ENCODE measurements at places on chromosomes 5 and 9. TPM values are rescaled to one million over a fixed set of nuclear protein-coding genes. Genes with fewer than 3 reads are reported as not detected.

DNA sequence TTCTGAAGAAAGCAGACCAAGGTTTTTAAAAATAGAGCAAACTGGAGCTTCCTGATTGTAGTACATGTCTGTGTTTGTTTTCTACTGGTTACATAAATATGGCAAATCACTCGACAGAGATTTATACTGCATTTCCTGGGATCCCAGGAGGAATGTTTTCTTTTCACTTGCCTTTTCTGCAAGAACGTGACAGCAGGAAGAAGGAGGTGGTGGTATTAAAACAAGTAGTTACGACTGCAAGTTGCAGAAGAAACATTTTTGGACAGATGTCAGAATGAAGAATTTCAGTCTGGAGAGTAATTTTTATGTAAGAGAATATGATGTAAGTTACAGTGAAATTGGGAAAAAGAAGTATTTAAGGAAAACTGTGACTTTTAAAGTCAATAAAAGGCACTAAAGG, 253.7 kb upstream of the NFIL3 start:
- DNase-seq: no peak

Gene GRXCR2
- not detected for total RNA-seq

DNA sequence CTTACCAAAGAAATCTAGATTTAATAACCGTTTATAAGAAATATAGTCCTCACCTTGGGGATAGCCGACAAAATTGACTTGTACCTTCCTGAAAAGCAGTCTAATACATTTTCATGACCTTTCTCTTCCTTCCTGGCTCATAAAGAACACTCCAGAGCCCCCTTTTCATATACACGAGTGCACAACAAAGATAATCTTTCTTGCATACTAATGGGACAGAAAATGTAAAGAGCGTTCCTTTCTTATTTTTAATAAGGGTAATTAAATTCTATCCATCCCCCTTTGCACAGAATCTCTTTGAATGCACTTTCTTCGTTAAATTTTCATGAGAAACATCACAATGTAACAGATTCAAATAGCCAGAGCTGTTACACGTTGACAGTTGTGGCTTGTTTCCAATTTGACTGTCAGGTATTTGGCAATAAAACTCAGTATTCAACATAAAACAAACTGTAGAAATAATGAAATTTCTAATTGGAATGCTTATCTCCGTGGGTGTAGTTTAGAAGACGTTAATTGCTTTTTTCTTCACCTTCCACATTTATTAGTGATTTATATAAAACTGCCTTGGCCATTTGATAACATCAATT, 732.3 kb upstream of the DMAC1 start:
- no peak for DNase-seq

- no peak for DNase-seq
Measured at GRCh38 chr9:78775211-78775610, 478.3 kb downstream of the PSAT1 start.

GRCh38 chr5:133192716-133193115, 140.9 kb downstream of the HSPA4 start:
- DNase-seq: no peak

GRCh38 chr9:137286975-137287383, 9.5 kb downstream of the TOR4A start:
- no peak for DNase-seq

Gene LCN12
- total RNA-seq: 0.58 TPM

- no peak for DNase-seq
Measured at GRCh38 chr5:180596115-180596667, 4.9 kb upstream of the SCGB3A1 start.

Gene AGXT2
- not detected for total RNA-seq

GRCh38 chr5:137312011-137312410, 187.1 kb downstream of the SPOCK1 start:
- DNase-seq: no peak

DNA sequence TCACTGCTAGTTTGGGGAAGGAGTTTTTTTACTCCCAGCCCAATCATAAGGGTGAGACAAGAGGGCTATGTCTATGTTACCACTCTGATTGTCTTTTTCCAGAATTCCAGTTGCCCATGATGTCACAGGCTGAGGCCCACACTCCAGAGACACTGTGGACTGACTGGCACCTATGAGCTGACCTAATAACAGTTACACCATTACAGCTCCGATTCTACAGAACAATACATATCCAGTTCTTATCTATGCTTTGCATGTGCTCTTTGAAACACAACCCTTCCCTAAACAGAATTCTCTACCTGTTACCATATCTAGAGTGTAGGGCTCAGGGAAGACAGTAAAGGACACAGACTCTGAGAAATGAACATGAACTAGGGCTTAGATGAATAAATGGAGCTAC, 45.7 kb upstream of the ALDOB start:
- no peak for DNase-seq

Gene CD274
- total RNA-seq: 3.3 TPM

Measured in HT-29 (cell line).